ENCODE measurements at places on chromosomes 7 and 10.

DNA sequence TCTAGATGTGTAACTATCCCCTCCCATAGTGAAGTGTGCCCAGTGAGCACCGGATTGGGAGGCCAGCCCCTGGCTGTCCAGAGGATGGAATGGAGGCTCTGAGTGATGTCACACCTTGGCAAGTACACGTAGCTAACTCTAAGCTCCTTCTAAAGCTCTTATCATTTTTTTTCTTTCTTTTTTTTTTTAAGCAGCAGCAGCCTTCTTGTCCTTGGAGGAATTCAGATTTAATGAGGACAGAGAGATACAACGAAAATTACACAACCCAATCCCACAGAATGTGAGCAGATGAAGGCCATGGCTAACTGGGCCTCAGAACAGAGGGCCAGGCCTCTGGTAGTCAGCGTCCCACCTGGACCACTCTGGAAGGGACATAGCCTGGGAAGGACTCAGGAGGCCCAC lies 11.3 kb downstream of the TNS3 start:
- DNase-seq = no peak

DNA sequence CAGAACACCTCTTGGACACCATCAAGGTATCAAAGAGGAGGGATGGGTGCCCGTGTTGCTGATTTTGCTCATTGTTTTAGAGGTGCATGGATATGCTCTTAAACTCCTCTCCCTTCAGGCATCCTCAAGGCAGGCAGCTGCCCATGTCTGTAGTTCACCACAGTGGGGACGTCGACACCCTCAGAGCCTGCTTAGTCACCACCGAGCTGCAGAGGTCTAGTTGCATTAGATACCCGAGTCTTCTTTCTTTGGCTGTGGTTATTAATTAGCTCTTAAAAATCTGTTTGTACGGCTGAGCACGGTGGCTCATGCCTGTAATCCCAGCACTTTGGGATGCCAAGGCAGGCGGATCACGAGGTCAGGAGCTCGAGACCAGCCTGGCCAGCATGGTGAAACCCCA lies 24.7 kb upstream of the TSPAN13 start:
- DNase-seq = no peak

- no peak for DNase-seq
These were observed 24.1 kb downstream of the KAZALD1 start for GRCh38 chr10:101085846-101086245.

DNA sequence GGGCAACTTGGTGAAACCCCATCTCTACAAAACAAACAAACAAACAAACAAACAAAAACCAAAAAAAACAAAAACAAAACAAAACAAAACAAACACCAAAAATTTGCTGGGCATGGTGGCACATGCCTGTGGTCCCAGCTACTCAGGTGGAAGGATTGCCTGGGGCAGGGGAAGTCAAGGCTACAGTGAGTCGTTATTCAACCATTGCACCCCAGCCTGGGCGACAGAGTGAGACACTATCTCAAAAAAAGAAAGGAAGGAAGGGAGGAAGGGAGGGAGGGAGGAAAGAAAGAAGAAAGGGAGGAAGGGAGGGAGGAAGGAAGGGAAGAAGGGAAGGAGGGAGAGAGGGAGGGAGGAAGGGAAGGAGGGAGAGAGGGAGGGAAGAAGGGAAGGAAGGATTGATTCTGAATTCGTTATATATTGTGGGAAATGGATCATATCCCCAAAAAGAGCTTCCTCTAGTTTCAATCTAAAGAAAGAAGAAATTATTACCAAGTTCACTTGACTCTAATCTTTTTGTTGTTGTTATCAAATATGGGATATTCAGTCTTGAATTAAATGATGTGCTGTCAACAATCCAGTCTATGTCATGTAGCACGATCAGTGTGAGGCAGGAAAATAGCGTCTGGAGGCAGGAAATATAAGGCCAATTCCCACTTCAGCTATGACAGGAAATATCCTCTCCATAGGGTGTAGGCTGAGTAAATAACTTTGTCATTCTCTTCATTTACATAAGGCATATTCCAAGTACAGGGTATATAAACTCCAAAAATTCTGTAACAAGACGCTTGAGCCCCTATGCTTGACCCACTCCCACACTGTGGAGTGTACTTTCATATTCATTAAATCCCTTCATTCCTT lies 26.2 kb upstream of the TRIM24 start:
- DNase-seq = no peak

DNA sequence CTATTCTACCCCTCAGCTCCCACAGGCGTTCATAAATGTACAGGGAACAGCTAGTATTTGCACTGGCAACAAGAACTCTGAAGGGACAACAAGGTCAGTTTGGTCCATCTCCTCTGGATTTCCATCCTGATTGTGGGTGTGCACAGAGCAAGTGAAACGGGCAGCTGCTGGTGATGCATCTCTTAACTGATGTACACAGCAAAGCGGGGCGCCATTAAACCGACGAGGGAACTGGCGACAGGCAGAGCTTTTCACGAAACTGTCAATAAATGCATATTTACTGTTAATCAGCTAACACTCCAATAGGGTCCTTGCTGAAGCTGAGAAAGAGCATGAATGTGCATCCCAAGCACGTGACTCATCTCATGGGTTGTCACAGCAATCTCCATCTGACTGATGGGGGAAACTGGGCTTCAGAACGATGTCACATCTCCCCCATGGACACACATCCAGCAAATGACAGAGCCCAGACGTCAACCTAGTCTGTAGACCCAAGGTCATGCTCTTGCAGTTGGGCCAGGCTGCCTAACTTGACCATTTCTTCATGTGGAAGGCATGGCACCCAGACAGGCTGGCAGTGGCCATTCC lies 54.2 kb downstream of the FAM53B start:
- DNase-seq = no peak
